Right cardiac atrium (tissue), 5 donors: ENCODE measurements at places on chromosomes 2 and 18.

DNA sequence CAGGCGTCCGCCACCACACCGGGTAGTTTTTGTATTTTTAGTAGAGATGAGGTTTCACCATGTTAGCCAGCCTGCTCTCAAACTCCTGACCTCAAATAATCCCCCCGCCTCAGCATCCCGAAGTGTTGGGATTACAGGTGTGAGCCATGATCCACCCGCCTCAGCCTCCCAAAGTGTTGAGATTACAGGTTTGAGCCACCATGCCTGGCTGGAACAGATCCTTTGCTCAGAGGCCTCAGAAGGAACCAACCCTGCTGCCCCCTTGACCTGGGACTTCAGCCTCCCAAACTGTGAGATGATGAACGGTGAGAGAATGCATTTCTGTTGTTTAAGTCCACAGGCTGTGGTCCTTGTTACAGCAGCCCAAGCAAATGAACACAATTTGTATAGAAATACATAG is 67.0 kb downstream of the NCAPH start:
- DNase-seq = no peak

DNA sequence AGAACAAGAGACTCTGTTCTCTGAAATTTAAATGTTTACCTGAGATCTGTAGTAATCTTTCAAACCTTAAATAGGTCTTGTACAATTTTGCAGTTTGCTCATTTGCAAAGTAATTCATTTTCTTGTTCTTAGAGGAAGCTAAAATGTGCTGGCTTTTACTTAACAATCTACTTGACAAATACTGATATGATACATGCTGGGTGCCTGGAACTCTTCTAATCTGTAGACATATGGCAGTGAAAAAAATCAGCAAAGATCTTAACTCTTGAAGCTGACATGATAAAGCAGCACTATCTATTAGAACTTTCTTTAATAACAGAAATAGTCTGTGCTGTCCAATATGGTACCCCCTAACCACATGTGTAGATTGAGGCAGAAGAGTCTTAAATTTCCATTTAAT is 1352.8 kb upstream of the SLC39A10 start:
- DNase-seq = no peak

GRCh38 chr2:119206201-119206600 is 17.4 kb upstream of the STEAP3 start:
- no peak for DNase-seq

DNA sequence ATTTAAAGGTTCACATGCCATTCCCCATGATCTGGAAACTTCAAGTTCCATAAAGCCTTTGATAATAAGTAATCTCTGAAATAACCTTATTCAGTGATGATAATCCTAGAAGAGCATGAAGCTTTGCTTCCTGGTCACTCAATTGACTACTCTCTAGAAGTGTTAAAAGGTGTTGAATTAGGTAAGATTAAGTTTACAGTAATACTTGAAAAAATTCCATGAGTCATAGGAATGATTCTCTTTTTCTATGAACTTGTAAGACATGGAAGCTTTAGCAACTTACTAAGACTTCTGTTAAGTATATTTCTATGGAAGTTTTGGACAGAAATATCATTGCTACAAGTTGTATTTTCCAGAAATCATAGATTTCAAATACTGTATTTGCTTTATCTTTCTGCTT is 100.6 kb downstream of the MYO1B start:
- no peak for DNase-seq

GRCh38 chr18:36295214-36295613 is 2.3 kb upstream of the FHOD3 start:
- DNase-seq = no peak

- no peak for DNase-seq
Measured at GRCh38 chr2:188199716-188200128, 92.0 kb upstream of the GULP1 start.

DNA sequence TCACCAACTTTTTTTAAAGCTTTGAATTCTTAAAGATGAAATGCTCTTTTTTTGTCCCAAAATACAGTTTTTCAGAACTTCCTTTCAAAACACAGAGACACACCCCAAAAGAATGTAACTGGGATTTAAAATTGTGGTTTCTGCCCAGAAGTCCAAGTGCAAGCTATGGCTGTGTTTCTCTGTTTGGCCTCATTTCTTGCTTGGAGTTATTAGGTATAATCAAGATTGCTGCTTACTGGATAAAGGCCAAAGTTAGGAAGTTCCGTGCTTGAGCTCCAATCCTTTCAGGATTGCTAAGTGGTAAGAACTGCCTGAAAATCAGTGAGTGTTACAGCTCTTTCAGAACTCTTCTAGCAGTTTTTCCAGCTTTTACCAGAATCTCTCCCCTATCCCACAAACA is 16.9 kb downstream of the ZBTB7C start:
- DNase-seq = no peak

DNA sequence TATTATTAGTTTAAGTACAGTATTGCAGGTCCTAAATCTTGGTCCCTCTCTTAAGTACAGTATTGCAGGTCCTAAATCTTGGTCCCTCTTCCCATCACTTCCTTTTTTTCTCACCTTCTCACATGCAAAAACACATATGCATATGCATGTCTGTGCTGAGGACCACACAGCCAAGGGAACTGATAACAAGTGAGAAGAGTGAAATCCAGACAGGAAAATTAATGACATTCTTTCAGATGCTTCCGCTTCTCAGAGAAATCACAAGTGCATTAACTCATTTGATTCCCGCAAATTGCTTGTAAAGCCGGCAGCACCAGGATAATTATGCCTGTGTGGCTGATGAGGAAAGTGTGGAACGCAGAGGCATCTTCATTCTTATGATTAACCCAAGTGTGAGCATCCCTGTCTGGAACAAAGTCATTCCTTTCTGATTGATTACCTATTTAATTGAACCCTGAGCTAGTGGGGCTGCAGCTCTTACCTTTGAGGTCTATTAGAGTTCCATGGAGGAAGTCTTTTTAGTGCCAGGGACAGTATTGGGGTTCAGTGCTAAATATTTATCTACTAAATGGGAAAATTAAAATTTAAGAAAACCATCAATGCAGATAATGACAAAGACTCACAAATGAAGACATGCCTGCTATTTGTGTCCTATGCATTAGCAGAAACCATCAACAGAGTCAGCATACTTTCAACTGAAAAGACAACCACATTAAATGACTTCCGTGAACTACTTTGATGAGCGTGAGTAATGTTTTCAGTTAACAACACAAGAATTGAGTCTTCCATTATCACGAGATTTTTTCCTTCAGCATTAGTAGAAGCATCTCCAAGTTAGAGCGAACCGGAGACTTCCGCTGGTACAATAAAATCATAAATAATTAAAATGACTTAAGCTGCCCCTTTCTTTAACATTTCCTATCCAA is 220.4 kb upstream of the SLC35G4 start:
- no peak for DNase-seq

DNA sequence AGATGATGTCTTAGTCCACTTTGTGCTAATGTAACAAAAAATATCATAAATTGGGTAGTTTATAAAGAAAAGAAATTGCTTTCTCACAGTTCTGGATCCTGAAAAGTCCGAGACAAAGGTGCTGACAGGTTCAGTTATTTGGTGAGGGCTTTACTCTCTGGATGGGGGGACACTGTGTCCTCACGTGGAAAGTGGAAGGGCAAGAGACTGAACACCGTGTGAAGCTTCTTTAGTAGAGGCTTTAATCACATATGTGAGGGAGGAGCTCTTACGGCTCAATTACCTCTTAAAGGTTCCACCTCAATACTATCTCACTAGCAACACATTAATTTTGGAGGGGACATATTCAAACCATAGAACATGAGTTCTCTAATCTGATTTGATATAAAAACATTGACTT is 204.3 kb downstream of the FSIP2 start:
- no peak for DNase-seq

- DNase-seq = no peak
Measured at GRCh38 chr2:47512581-47513083, 109.7 kb downstream of the MSH2 start.

DNA sequence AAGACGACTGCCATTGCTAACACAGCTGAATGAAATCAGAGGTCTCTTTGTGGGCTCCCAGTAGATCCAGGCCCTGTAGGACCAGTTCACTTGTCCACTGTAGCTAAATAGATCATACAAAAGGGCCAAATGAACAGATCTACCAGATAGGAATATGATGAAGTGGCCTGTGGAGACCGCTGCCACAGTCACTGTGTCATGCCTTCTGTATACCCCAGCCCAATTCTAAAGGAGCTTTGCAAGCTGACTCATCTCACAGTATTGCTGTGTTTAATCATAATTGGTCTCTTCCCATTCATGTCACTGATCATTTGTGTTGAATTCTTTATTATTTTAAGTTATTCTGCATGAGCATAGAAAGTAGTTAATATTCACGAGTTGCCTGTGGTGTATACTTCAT is 125.8 kb downstream of the MTCL1 start:
- DNase-seq = no peak

DNA sequence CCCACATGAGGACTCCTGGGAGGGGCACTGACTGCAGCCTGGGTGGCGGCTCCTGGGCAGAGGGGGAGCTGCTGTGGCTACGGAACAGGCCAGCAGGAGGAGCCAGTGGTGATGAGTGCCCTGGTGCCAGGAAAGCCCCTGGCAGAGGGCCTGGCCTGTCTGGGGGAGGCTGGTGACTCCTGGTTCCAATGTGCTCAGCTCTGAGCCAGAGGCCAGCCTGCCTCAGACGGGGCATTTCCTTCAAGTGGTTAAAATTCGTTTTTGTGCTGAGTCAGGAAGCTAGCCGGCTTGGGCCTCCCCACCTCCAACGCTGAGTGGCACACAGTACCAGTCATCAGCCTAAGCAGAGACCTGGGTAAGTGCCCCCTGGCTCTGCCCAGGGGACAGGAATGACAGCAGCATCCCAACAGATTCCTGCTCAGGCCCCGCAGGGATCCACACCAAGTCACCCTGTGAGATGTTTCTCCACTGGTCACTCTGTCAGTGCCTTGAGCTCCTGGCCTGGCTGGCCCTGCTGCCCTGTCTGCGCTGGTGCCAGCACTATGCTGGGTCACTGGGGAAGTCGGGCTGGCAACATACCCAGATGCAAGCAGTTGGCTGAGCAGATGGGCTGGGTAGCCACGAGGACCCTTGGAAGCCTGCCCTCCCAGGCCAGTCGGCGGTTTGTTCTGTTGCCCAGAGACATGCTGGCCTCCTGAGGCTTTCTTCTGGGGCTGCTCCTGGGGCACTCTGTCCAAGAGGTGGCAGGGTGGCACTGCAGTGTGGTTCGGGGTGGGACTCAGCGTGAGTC is 7.1 kb upstream of the KLF11 start:
- DNase-seq = peak; percentile 87

DNA sequence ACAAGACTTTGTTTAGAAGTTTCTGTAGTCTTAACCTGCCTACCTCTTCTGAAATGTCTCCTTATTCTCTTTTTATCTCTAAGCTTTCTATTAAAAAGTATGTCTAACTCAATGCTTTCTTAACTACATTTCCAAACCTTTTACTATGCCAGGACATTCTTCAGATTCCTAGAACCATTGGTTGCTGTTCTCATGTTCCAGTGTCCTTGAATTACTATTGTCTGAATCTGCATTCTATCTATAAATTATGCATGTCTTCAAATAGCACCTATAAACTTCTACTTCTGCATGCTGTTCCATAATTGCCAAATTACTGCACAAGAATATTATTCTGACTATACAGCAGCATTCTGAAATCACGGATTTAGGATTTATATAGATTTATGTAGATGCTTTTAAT is 166.0 kb upstream of the VWC2L start:
- no peak for DNase-seq

DNA sequence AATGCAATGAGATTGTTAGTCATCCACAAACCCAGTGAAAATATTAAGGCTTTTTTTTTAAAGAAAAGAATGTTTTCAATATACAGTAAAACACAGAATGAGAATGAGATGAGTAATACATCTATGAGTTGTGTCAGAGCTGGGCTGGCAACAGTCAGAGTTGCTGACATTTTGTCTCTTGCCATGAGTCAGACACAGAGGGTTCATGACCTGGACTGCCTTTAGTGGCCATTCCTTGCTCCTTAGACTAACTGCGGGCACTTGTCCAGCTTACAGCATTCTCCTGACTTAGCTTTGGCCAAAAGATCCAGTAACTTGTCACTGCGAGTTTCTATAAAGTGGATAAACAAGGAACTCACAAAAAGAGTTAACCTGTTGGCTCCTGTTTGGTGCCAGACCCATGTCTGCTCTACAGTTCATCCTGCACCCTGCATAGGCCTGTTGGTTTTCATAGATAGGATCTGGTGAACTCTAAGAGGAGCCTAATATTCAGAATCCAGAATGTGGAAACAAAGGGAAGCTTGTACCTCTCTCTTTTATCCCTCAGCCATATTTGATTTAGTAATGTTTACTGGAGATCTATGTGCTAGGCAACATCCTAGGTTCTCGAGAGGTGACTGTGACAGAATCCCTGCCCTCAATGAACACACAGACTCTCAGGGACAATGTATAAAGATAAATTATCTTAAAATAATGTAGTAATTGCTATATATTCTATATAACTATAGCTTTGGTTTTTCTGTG is 391.5 kb upstream of the VWC2L start:
- DNase-seq = peak; percentile 37

GRCh38 chr2:43059183-43059897 is 167.1 kb downstream of the ZFP36L2 start:
- peak; percentile 85 for DNase-seq

- no peak for DNase-seq
Measured at GRCh38 chr18:28013066-28013465, 163.9 kb downstream of the CDH2 start.

DNA sequence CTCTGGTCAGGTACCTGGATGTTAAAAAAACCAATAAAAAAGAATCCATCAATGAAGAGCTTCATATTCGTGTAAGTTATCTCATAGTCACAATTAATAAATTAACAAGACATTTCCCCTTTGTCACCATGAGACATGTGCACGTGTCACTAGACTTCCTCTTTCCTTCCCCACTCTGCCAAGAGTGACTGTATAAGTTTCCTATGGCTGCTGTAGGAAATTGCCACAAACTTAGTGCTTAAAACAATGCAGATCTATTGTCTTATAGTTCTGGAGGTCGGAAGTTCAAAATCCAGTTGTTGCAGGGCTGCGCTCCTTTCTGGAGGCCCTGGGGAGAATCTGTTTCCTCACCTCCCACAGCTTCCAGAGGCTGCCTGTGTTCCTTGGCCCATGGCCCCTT is 35.8 kb downstream of the SLC9A4 start:
- no peak for DNase-seq

DNA sequence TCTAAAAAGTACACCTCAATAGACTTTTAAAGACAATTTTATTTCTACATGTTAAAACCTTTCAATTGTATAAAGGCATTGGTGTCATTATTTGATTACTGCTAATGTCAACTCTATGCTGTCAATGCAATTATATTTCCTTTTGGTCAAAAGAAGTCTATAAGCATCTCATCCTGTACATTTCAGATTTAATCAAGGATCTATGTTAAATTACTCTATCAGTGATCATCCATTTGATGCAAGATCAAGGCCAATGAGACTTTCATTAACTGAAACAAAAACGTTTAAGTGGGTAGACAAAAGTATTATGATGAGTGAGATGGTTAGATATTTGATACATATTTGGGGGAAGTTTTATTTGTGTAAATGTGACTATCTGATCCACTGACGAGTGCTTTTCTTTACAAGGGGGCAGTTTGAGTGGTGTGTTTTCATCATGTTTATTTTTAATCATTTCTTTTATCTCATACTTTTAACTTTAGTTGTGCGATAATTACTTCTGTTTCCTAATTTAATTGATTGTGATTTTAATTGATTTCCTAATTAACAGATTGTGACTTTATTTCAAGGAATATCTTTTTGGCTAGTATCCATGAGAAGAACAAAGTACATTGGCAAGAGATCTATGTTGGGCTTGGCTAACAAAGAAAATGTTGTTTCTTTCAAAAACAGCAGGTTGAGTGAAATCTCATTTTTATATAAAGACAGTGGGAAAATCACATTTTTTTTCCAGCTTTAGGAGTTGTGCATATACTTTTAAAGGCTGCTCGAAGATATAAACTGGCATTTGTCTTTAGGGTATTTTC is 1.1 kb downstream of the ARHGAP28 start:
- DNase-seq = no peak

- DNase-seq = no peak
Measured at GRCh38 chr2:75641587-75641986, 5.0 kb upstream of the MRPL19 start.
